ENCODE measurements at places on chromosomes 12 and 14.

- no peak for DNase-seq
Observed at GRCh38 chr12:103401421-103401820, 94.3 kb downstream of the C12orf42 start.

DNA sequence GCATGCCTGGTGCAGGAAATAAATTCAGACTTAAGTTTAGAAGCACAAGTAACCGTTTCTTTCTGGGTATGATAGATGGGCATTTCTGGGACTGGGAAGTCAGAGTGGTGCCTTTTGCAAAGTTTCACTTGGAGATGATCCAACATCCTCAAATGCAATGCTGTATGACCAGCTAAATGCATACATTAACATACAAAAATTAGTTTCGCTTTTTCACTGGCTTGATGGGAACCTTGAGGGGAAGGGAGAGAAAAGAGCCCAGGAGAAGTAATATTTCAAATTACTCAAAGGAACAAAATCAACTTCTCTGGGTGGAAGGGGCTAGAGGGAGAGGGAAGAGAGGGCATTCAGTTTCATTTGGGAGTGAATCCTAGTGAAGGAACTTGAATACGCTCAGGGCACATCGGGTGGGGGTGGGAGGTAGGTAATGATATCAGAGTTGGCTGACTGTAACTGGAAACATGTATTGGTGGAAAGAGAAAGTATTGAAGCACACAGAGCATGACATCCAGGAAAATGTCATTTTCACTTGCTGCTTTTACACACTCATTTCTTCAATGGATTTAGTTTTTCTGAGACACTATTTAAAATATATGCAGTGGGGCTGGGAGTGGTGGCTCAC is 175.5 kb downstream of the PTPRO start:
- no peak for DNase-seq

DNA sequence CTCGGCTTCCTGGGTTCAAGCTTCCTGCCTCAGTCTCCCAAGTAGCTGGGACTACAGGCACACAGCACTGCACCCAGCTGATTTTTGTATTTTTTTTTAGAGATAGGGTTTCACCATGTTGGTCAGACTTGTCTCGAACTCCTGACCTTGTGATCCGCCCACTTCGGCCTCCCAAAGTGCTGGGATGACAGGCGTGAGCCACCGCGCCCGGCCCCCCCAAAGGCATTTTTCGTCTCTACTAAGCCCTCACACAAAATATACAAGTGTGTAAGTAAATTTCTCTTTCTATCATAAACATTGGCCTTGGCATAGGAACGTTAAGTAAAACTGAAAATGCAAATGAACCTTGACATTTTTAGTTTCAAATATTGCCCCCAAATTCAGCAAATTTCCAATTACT is 2.1 kb downstream of the ACAD10 start:
- no peak for DNase-seq

DNA sequence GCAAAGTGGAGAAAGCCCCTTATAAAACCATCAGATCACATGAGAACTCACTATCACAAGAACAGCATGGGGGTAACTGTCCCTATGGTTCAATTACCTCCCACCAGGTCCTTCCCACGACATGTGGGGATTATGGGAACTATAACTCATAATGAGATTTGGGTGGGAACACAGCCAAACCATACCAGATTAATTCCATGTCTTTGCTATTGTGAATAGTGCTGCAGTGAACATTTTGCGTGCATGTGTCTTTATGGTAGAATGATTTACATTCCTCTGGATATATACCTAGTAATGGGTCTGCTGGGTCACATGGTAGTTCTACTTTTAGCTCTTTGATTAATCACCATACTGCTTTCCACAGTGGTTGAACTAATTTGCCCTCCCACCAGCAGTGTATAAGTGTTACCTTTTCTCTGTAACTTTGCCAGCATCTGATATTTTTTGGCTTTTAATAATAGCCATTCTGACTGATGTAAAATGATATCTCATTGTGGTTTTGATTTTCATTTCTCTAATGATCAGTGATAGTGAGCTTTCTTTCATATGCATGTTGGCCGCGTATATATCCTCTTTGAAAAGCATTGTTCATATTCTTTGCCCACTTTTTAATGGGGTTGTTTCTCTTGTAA is 29.7 kb upstream of the SAV1 start:
- DNase-seq: no peak

DNA sequence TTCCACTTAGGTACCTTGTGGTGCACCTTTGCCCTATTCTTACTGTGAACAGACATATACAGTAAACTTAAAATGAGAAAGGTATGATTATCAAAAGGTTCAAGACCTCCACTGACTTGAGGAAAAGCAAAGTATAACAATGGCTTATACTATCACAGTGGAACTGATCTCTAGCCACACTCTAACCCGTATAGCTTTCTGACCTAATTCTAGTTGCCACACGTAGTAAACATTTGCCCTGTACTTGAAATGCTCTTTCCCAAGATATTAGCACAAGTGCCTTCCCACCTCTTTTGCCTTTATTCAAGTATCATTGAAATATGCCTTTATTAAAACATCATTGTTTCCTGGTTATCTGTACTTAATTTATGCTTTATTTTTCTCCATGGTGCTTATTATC is 250.4 kb upstream of the PPFIA2 start:
- DNase-seq: no peak

GRCh38 chr14:72560331-72560730 is 333.6 kb downstream of the DPF3 start:
- DNase-seq: no peak

DNA sequence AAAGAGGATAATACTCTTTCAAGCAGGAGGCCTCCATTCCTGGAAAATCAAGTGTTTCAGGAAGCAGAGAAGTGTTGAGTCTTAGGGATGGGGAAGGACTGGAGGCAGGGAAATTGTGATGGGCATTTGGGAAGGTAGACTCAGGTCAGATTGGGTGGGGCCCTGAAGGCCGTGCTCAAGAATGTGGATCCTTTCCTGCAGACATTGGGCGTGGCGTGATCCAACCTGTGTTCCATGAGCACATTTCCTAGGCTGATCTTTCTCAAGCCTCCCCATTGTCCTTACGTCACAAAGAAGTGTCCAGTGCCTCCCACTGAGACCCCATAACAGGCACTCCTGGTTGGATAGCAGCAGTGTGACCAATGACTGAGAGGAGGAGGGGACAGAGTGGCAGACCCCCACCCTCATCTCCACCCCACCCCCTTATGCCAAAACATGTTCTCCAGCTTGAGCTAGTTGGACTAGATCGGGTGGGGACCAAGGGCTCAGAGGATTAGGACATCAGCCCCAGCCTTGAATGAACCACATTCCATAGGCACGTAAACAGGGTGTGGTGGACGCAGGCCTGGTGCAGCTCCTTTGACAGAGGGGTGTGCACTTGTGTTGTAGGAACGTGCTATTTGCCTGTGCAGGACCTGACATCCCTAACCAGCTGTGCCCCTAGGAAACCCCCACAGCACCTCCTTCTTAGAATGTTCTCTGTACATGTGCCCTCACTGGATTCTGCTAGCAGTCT is 76.8 kb downstream of the TTC9 start:
- no peak for DNase-seq

DNA sequence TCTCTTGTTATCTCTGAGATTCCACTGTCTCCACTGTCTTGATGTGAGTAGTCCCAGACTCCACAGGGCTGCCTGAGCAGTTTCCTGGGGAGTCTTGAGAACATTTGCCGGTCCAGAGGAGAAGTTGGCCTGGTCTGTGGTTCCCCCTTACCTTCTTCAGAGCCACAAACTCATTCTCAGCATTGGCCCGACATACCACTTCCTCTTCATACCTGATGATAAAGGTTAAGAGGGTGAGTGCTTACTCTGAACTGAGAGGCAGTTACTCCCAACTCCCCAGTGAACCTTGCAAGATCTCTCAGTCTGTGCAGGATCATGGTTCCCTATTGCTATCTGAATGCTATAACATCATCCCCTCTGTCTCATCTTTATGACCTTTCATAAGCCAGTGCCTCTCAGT is 2.6 kb downstream of the KRT84 start:
- no peak for DNase-seq

DNA sequence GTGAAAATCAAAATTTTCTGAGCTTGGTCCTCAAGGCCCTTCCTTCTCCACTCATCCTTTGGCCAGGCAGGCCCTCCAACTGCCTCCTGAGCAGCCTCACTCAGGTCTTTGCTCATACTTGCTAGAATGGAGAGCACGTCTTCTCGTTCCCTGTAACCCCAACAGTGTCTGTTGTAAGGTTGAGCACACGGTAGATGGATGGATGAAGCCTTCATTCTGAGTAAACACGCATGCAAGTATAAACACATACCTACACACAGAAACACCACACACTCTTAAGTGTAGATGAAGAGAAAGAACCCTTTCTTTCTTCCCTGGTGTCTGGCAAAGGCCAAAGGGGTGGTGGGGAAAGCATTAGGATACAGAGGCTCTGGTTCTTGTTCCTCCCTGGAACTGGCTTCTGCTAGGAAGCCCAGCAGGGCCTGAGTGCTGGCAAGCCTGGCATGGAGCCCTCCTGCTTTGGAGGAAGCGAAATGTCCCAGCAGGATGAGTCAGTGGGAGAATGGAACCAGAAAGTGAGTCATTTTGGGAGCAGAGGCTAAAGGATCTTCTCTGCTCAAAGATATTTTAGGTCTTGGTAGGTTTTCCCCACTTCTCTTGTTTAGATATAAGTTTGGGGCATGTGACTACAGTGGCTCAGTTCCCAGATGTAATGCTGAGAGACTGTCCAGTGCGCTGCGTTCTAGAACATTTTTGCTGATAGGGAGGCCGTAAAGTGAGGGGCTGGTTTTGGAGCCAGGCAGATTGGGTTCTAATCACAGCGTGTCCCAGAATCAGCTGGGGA is 127.4 kb downstream of the CACNA1C start:
- DNase-seq: no peak

GRCh38 chr14:68593806-68594536 is 198.9 kb downstream of the ZFP36L1 start:
- no peak for DNase-seq

- DNase-seq: no peak
Observed at GRCh38 chr14:80681651-80682050, 259.9 kb downstream of the CEP128 start.

GRCh38 chr14:52790011-52790755 is 1.2 kb downstream of the GNPNAT1 start:
- DNase-seq: no peak

DNA sequence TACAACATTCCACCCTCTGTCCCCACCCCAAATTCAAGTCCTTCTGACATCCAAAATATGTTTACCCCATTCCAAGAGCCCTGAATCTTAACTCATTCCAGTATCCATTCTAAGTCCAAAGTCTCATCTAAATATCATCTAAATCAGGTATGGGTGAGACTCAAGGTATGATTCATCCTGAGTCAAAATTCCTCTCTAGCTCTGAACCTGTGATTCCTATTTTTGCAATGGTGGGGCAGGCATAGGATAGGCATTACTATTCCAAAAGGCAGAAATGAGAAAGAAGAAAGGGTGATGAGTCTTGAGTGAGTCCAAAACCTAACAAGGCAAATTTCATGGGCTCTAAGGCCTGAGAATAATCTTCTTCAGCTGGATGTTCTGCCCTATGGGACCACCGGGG is 140.3 kb upstream of the FAR2 start:
- no peak for DNase-seq

GRCh38 chr12:129605666-129606065 is 298.2 kb downstream of the TMEM132D start:
- no peak for DNase-seq

DNA sequence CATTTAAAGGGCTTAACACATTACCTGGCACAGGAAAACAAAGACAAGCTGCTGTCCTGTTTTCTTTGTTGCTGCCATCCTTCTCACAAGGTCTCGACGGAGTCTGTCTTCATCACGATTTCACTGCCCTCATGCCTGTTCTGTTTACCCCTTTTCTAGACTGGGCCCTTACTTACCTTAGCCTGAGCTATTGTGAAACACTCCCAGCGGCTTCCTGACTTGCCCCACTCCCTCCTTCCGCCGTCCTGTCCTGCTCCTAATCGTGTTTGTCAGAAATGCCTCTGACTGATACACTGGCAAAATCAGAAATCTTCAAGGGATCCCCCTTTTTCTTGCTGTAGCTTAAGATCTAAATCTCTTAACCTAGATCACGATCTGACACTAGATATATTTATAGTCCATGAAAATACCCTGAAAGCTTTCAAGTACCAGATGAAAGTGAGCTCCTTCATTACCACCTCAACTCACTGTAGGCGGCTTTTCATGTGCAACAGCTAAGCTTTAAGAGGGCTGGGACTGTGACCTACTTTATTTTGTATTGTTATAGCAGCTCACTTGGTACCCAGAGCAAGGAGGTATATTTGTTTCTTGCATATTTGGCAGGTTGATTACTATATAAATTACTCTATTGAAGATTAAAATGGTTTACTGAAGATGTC is 32.1 kb downstream of the TECPR2 start:
- no peak for DNase-seq

DNA sequence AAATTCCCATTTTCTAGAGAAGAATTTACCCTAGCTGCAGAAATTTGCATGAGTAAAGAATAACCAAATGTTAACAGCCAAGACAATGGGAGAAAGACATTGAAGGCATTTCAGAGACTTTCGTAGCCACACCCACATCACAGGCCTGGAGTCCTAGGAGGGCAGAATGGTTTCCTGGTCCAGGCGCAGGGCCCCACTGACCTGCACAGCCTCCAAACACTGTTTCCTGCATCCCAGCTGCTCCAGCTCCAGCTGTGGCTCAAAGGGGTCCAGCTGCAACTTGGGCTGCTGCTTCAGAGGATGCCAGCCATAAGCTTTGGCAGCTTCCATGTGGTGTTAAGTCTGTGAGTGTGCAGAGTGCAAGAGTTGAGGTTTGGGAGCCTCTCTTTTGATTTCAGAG is 6.5 kb upstream of the PRR4 start:
- DNase-seq: no peak

DNA sequence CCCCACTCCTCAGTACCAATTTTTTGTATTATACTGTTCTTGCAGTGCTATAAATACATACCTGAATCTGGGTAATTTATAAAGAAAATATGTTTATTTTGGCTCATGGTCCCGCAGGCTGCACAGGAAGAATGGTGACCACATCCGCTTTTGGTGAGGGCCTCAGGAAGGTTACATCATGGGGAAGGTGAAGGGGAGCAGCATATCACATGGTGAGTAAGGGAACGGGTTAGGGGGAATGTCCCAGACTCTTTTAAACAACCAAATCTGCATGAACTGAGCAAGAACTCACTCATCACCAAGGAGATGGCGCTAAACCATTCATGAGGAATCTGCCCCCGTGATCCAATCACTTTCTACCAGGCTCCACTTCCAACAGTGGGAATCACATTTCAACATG is 40.0 kb downstream of the OSBPL8 start:
- DNase-seq: no peak

DNA sequence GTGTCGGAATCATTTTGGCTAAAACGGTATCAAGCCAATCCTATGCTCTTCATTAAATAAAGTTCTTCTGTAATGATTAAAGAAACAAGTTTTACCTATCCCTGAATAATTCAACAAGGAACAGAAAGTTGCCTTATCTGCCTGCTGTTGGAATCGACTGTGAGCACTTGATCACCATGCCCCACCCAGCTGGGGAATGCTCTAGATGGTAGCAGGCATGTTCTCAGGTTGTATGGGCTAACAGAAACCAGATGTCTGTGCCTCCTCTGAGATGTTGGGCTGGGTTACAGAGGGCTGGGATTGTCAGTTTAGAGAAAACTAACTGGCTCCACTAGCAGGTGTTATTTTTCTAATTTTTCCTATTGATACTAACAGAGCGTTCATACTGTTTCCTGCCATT is 28.9 kb downstream of the RTRAF start:
- DNase-seq: no peak

GRCh38 chr12:52514471-52515318 is 5.5 kb downstream of the KRT5 start:
- DNase-seq: no peak
